ENCODE measurements at places on chromosomes 2 and 18.

DNA sequence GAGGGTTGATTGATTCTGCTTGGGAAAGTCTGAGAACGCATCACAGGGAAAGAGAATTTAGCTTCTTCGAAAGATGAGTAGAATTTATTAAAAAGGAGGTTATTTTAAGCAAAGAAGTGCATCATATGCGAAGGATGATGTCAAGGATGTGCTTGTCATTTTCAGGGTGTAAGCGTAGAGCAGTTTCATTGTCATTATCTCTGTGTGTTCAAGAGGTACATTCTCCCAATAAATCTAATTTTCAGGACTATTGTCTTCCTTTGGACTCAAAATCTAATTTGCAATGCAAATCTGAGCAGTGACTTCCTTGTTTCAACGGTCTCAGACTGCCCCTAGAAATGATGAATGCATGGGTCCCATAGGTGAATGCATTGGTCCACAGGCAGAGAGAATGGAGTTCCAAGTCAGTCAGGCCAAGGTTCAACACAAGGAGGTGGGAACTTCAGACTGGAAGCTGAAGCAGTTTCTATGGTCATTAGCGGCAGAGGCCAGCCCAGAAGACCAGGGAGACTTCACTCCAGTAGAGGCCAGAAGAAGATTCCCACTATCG, 99.8 kb downstream of the CDC42EP3 start:
- no peak for DNase-seq

- DNase-seq, result no peak
These were observed 853.6 kb upstream of the SOX11 start for GRCh38 chr2:4838626-4839025.

DNA sequence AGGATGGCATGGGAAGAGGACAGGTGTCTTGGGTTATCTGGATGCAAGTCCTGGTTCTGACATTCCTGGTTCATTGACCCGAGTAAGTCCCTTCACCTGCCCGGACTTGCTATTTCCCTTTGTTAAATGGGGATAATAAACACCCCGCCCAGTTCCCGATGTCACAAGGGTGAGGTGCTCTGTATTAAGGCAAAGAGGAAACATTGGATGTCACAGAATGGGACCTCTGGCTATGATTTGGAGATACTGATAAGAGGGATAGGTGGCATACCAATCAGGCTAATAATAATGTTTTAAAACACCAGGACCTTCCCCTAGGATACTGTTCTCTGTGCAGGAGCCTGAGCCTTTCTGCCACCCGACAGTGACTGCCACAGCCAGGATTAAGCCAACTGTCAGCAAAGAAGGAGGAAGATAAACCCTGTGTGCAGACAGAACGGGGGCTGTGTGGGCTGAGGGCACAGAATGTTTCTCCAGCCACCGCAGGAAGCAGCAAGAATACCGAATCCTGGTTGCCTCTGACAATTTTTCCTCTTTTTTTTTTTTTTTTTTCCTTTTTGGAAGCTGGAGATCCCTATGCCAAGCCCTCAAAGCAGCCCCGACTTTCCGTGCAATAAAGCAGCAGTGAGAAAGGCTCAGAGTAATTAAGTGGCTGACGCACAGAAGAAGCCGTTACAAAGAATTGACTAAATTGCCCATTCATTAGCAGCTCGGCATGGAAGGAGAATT, 336.6 kb downstream of the SMAD2 start:
- no peak for DNase-seq

DNA sequence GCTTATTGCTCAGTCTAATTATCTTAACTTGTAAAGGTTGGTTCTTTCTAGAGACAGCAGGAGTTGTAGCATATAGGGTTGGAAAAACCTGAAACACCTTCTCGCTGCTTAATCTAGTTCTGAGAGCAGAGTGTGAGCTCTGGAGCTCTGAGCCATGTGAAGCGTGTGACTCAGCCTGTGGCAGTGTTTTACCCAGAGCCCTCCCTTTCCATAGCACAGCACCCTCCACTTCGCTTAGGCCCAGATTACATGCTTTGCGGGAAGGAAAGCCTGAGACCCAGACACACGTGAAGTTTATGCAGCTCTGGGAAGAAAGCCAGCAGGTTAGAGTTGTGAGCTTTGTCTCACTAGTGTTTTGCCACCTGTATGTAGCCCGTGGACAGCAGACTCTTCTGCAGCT, 74.5 kb downstream of the INPP4A start:
- no peak for DNase-seq

GRCh38 chr2:170680172-170680941, 34.8 kb upstream of the SP5 start:
- no peak for DNase-seq

GRCh38 chr2:155633887-155634570, 698.5 kb downstream of the NR4A2 start:
- no peak for DNase-seq

- DNase-seq, result peak; percentile 60
These were observed 947 bp downstream of the ITSN2 start for GRCh38 chr2:24359129-24360049.

GRCh38 chr2:240155048-240155744, 14.7 kb upstream of the OTOS start:
- no peak for DNase-seq

GRCh38 chr2:102021779-102022178, 30.0 kb downstream of the IL1R2 start:
- no peak for DNase-seq

- DNase-seq, result no peak
These were observed 212.4 kb downstream of the RPIA start for GRCh38 chr2:88903749-88904353.

Data from CD4-positive, alpha-beta T cell treated with Interleukin-6 for 4 hours (primary cell).